CD4-positive, alpha-beta T cell treated with Interferon gamma for 1 hour (primary cell): ENCODE measurements at places on chromosomes 13 and 19.

DNA sequence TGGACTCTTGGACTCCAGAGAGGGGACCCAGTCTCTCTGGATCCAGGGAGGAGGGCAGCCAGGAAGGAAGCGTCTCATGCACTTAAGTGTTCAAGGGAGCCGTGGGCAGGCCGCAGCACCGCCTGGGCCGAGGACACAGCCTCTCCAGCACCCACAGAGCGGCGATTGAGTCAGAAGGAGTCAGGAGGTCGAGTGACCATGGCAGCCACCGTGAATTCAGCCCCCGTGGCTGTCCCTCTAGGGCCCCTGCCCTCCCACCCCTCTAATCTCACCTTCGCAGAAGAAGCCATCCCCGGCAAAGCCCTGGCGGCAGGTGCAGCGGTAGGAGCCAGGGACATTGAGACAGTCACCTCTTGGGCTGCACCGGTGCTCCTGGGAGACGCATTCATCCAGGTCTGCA lies 38.0 kb downstream of the FBN3 start:
- DNase-seq = no peak

- DNase-seq = no peak
These were observed 20.0 kb upstream of the ZDHHC20 start for GRCh38 chr13:21478881-21479808.

DNA sequence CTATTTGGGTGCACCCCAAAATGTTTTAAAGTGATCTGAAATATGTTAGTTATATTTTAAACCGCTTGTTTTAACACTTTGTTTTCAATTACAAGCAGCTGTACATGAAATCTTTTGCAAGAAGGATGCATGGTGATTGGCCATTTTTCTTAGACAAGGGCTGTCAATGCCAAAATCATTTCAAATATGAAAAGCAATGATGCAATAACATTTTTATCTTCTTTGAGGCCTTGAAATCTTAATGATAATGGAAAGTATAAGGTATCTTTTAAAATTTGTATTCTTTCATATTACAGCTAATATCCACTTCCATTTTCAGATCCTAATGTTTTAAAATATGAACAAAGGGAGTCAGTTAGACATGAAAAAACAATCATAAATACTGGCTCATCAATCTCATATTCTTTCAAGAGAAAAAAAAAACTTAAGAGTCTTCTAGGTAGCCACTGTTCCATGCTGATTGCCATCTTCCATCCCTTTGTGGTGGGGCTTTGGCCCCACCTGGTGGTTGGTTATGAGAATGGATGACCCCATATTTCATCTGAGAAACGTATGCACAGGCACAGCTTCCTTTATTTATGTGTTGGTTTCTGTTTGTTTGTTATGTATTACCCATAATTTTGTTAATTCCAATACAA lies 330.3 kb upstream of the MIR17HG start:
- no peak for DNase-seq

GRCh38 chr13:113654591-113655345 lies 3.2 kb downstream of the ATP4B start:
- DNase-seq = no peak

DNA sequence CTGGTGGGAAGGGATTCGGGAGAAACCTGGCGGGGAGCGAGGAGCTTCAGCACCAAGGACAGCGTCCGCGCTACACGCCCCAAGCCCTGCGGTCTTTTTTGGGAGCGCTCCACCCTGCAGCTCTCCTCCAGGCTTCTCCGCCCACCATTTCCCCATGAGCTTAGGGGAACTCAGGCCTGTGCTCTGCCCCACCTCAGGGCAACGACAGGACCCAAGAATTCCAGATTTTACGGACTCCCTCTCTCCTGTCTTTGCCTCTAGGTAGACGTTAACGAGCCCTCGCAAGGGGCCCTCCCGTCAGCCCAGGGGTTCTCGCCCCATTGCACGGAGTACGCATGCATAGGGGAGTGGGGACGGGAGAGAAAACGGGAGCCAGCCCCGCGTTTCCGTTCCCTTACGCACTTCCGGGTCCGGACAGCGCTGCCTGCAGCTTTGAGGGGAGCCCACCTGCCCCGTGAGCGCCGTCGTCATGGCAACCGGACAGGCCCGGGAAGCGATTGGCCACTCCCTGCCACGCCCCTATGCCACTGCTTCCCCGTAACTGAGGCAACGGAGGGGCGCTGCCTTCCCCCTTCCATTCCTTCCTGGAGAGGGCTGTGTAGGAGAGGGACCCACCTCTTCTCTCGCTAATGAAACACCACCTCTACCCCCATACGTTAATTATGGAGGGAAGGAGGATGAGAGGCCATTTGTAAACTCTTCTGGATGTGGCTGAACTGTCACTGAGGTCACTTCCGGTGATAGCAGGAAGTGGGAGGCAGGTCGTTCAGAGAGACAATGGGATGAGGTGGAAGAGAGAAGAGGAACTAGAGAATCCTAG lies 20.8 kb downstream of the NOVA2 start:
- DNase-seq = no peak

- DNase-seq = no peak
These were observed 58.7 kb upstream of the KLF5 start for GRCh38 chr13:73000027-73000674.

DNA sequence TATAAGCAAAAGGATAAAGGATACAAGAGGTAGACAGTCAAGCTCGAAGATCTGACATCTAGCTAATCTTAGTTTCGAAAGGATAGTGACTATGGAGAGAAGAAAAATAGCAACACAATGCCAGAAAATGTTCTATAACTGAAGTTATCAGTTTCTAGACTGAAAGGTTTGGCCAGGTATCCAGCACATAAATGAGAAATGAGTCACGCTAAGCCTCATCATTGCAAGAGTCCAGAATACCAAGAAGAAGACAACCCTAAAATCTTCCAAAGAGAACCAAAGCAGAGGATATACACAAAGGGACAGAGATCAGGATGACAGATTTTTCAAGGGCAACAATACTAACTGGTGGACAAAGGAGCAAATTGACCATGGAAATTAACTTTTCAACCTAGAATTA lies 237.0 kb downstream of the POSTN start:
- DNase-seq = no peak

- DNase-seq = no peak
These were observed 125.8 kb upstream of the TMTC4 start for GRCh38 chr13:100800283-100800875.

GRCh38 chr13:40480915-40481516 lies 185.4 kb downstream of the FOXO1 start:
- DNase-seq = no peak

- DNase-seq = peak; percentile 51
These were observed 427 bp downstream of the RTBDN start for GRCh38 chr19:12833738-12834565.
